ENCODE measurements at places on chromosomes 1 and 21.

DNA sequence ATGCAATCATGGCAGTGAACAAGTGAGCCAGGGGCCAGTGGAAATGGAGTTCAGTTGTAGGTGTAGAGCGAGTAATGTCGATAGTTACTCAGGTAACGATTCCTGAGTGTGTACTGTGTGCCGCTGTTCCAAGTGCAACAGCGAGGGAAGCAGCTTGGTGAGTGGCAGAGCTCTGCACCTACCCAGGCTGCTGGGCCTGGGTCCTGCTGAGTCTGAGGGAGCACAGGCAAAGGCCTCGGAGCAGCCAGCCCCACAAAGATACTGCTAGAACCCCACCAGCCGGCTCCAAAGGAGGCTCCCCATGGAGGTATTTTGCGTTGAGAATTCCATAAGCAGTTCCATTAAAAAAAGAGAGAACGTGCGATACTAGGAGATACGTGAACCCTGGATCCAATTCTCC is 23.2 kb downstream of the PARP1 start:
- DNase-seq, result no peak

- DNase-seq, result no peak
Measured at GRCh38 chr1:92466683-92467352, 19.9 kb downstream of the GFI1 start.

- no peak for DNase-seq
Measured at GRCh38 chr1:202689493-202690342, 20.5 kb downstream of the SYT2 start.

- no peak for DNase-seq
Measured at GRCh38 chr1:29524285-29525065, 288.2 kb downstream of the PTPRU start.

DNA sequence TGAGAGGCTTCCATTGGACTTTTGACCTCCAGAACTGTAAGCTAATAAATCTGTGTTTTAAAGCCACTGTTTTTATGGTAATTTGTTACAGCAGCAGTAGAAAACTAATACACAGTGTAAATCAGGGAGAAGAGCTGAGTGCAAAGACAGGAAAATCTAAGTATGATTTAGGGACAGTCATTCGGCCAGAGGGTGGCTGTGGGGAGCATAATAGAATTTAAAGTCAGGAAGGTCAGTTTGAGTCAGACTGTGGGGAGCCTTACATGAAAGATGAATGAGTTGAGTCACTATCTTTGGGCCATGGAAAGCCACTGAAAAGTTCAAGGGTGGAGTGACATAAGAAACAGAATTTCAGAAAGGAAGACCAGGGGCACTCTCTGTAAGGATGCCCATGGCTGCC is 52.4 kb upstream of the SSX2IP start:
- no peak for DNase-seq

DNA sequence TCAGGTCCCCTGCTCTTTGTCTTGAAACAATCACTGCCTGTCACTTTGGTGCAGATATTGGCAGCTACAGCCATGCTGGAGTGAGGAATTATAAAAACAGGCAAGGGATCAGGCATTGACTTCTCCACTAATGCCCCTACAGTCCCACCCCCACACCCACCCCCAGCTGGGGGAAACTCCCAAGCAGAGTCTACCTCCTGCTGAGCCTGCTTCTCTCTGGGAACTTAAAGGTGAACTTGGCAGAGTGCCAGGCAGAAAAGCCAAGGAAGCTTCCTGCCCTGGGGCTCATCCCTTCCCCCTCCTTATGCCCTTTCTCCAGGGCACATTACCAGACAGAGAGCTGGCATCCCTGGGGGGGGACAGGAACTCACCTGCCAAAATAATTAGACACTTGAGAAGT is 6.7 kb downstream of the NCMAP start:
- no peak for DNase-seq

DNA sequence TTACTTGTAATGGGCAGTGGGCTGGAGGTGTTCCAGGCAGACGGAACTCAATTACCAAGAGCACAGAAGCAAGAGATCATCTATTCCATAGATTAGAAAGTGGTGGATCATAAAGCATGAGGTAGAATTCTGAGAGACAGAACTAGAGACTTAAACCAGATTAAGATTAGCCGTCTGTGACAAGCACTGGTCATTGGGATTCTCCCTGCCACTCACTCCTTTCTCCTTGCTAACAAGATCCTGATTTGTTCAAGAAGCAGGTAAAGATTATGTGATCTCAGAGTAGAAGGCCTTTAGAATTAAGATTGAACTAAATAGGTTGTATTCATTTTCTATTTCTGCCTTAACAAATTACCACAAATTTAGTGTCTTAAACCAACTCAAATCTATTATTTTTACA is 1.5 kb upstream of the HSPA13 start:
- DNase-seq, result no peak

DNA sequence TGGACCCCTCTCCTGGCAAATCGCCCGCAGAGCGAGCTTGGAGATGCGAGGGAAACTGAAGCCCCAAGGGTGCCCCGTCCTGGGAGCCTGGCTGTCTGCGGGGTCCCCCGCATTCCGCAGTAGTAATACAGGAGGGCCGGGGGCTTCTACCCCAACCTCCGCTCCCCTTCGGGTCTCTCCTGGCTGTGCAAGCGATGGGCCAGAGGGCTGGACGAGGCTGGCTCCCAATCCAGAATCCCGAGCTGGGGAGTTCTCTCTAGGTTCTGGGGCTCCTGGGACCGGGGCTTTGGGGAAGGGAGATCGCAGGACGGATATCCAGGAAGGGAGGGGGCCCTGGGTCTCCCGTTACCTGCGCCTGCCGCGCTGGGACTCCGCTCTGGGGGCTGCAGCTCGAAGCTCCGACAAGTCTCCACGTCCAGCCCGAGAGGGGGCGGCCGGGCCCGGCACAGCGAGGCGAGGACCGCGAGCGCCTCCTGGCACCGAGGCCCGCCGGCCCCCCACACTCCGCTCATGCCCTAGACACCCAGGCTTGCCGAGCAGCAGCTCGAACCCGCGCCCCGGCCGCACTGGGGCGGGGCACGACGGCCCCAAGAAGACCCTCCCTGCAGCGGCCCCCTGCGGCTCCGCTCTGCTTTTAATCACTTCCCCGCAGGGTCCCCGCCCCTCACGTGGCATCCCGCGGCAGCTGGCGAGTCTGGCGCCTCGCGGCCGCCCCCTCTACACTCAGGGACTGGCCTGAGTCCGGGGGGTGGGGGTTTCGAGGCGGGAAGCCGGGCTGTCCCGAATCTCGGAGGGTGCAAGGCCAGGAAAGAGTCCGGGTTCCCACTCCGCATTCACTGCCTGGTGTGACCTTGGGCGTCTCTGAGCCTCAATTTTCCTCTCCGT is at the start of gene SYT6:
Gene SYT6, minus strand, starts transcription at position 609 of the 885 bp plus-strand sequence. Its CDS starts 97 bp downstream, at position 512.
- no peak for DNase-seq

DNA sequence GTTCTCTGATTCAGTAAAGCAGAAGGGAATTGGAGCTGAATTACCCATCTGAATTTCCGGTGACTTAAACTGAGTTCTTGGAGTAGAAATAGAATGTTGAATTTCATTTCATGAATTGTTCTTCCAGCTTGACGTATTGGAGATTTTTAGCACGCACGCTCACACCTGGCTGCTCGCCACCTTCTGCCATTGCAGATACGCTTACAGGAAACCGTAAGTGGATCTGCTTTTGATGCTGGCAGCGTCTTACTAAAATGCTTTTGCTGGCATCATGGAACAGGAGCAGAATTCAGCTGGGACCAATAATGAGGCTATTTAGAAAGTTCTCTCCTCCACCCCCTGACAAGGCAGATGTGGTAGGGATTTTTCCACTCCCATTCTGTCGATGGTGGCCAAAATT is 17.7 kb upstream of the ELAVL4 start:
- DNase-seq, result no peak

- DNase-seq, result no peak
Measured at GRCh38 chr1:117169871-117170596, 40.7 kb downstream of the VTCN1 start.

GRCh38 chr1:248752161-248753028 is 3.2 kb downstream of the LYPD8 start:
- no peak for DNase-seq

All from stimulated activated CD8-positive, alpha-beta memory T cell treated with anti-CD3 and anti-CD28 coated beads, Interleukin-2, amount 100 ng/mL, for 48 hours (primary cell).